ENCODE measurements at places on chromosomes 7 and 10.

DNA sequence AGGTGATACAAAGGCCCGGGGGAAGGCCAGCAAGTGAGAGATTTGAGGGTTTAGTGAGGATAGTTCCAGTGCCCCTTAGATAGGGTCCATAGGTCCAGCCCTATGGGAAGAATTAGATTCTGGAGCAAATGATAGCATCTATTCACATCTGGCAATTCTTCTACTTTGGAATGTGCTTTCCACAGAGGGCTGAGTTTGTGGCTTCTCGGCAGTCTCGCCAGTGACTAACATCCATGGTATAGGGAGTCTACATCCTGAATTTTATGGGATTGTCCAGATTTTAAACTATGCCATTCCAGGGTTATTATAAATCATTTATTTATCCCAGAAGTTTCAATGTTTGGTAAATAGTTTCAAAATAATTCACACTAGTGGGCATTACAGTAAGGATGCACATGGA, 207.3 kb upstream of the ADO start:
- no peak for DNase-seq

GRCh38 chr10:77669892-77670291, 32.3 kb upstream of the KCNMA1 start:
- DNase-seq: no peak

DNA sequence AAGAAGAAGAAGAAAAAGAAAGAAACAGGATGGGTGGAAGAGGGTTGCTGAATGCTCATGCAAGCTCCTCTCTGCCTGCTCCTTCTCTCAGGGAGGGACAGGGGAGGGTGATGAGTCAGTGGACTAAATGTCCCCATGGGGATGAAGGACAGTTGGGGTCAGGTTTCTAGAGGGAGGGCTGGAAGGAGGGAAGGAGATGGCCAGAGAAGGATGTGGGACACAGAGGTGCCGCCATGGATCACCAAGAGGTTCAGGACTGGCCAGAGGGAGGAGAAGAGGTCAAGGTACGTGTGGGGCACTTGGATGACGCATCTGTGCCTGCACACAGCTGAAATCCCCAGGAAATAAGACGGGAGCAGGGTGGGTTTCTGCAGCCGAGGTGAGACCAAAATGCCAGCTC, 88.9 kb upstream of the GTF2I start:
- no peak for DNase-seq

DNA sequence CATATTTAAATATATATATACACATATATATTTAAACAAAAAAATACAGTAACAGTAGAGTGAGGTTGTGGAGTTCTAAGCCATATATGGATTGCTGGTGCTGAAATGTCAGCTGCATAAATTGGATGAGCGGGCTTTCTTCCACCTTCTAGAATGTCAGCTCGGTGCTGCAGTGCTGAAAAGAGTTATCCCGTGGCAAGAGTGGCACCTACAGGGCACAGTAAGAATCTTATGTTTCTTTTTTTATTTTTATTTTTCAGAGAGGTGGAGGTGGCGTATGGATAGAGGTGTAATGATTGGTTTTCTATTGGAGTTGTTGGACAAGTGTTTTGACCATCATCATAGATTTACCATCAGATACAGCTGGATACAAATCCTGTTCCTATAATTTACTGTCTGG, 86.2 kb upstream of the DYNC1I1 start:
- no peak for DNase-seq

GRCh38 chr7:148156233-148156632, 434.3 kb upstream of the C7orf33 start:
- DNase-seq: no peak

- DNase-seq: no peak
Observed at GRCh38 chr7:2444476-2444875, 31.7 kb downstream of the GRIFIN start.

- no peak for DNase-seq
Observed at GRCh38 chr10:66627156-66627555, 298.7 kb upstream of the LRRTM3 start.

GRCh38 chr7:84331616-84332015, 137.0 kb upstream of the SEMA3A start:
- no peak for DNase-seq

All from activated effector memory CD4-positive, alpha-beta T cell treated with anti-CD3 and anti-CD28 coated beads, Interleukin-2, amount 50 U/mL, for 16 hours (primary cell).